ENCODE measurements at places on chromosomes 12 and 14.

- DNase-seq: peak; percentile 61
Observed at GRCh38 chr12:54019924-54020590, 8.2 kb upstream of the HOXC6 start.

GRCh38 chr14:39376667-39377403 lies 55.4 kb downstream of the FBXO33 start:
- DNase-seq: no peak

DNA sequence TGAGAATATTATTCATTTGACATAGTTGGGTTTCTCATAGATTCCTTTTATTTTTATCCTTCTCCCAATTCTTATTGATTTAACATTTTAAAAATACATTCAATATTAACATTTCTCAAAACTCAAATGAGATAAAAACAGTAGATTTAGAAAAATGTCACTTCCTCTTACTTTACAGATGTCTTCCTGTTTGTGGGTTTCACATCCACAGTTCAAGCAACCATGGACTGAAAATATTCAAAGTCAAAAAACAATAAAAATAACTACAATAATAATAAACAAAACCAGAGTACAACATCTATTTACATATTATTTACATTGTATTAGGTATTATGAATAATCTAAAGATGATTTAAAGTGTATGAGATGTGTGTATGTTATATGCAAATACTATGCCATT lies 111.3 kb upstream of the SLC16A7 start:
- no peak for DNase-seq

GRCh38 chr12:27517961-27518665 lies 5.9 kb upstream of the PPFIBP1 start:
- DNase-seq: no peak

DNA sequence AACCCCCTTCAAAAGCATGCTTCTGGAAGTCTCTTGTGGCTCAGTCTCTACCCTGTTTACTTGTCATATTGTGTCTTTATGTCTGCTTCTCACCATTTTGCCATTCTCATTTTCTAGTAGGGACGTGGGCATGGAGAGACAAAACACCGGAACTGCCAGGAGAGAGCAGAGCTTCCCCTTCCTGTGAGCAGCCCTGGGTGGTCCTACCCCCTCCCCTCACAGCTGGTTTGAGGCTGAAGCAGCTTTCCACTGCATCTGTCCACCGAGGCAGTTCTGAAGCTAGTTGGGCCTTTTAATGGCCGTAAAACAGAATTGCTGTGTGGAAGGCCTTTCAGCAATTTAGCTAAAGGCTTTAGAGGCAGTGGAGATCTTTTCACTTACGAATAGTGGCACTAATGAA lies 77.0 kb downstream of the PELI2 start:
- DNase-seq: no peak

GRCh38 chr12:89783359-89784060 lies 74.9 kb upstream of the ATP2B1 start:
- no peak for DNase-seq

- no peak for DNase-seq
Observed at GRCh38 chr12:39294715-39295114, 148.2 kb downstream of the KIF21A start.

DNA sequence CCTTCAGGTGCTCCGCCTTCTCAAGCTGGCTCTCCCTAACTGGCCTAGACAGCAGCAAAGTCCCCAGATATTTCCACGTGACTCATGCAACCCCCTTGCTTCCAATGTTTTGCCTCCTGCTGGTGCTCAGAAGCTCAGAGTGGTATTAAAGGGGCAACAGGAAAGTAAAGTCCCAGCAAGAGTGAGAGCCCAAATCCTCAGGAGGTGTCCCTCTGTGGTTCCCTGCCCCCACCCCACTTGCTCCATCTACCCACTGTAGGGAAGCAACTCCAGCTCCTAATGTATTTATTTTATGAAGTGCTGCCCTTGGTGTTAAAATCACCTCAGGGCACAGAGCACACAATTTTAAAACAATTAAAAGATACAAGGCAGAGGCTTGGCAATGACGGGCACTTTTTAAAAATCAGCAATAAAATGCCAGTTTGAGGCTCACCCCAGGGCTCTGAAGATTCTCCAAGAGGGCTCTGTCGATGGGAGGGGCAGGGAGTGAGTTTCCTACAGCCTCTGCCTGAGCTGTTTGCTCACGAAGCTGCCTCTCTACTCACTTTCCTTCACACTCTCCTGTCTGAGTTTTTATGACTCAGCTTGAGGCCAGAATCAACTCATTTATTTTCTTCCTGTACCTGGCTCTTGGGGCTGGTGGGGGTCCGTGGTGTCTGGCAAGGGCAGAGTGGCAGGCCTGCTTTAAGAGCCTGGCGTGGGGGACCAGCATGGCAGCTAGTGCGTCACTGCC lies 81.9 kb upstream of the MAX start:
- no peak for DNase-seq

GRCh38 chr12:85266356-85266755 lies 13.7 kb upstream of the ALX1 start:
- DNase-seq: no peak

DNA sequence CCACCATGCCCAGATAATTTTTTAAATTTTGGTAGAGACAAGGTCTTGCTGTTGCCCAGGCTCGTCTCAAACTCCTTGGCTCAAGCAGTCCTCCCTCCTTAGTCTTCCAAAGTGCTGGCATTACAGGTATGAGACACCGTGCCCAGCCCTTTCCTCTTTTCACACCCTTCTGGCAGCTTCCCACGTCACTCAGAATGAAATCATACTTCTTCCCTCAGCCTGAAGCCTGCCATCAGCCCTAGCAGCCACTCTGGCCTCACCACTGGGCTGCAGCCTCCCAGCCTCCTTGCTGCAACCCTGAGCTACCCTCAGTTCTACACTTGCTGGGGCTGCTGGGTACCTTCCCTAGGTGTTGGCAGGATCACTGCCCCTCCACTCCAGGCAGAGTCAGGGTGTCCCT lies 18.2 kb downstream of the ANKRD9 start:
- DNase-seq: no peak

DNA sequence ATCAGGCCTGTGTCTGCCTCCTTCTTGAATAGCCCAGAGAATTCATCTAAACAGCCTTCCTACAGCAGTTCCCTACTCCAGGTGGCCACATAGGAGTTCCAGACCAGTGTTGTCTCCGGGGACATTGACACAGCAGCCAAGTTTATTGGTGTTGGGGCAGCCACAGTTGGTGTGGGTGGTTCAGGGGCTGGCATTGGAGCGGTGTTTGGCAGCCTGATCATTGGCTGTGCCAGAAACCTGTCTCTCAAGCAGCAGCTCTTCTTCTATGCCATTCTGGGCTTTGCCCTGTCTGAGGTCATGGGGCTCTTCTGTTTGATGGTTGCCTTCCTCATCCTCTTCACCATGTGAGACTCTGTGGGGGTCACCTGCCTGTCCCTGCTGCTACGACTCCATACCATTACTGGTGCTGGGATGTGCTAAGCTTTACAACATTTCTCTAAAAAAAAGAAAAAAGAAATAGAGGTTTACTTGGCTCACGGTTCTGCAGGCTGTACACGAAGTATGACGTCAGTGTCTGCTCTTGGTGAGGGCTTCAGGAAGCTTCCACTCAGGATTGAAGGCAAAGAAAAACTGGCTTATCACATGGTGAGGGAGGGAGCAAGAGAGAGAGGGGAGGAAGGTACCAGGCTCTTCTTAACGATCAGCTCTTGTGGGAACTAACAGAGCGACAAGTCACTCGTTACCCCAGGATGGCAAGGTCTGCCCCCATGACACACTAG lies 57.5 kb downstream of the CHST11 start:
- DNase-seq: no peak

DNA sequence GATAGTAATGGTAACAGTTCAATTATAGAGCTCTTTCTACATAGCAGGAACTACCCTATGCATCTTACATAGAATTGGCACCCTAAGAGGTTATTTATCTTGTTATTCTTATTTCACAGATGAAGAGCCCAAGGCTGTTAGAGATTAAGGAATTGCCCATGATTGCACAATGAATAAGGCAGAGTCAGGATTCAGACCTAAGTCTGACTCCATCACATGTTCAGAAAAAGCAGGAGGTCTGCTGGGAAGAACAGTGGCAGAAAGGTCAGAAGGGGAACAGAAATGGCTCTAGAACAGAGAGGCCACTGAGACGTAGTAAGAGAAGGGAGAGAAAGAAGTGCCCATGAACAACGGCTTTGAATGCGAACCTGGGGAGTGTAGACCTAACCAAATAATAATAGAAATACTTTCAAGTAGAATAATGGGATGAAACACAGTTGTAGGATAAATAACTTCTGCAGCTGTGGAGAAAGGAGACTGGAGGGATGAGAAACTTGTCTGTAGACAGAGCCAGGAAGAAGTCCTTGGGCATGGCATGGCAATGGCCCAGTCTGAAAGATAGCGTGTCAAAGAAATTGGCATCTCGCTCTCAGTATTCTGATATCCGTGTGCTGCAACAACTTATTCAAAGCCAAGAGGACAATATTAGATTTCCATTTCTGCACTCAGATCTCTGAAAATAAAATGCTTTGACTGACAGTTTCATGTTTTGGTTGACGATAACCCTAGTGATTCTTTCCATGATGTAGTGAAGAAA lies 17.6 kb downstream of the MYBPC1 start:
- DNase-seq: no peak

GRCh38 chr12:6234214-6234613 lies 34.0 kb downstream of the CD9 start:
- no peak for DNase-seq

- DNase-seq: no peak
Observed at GRCh38 chr12:113204804-113205203, 16.5 kb upstream of the TPCN1 start.

DNA sequence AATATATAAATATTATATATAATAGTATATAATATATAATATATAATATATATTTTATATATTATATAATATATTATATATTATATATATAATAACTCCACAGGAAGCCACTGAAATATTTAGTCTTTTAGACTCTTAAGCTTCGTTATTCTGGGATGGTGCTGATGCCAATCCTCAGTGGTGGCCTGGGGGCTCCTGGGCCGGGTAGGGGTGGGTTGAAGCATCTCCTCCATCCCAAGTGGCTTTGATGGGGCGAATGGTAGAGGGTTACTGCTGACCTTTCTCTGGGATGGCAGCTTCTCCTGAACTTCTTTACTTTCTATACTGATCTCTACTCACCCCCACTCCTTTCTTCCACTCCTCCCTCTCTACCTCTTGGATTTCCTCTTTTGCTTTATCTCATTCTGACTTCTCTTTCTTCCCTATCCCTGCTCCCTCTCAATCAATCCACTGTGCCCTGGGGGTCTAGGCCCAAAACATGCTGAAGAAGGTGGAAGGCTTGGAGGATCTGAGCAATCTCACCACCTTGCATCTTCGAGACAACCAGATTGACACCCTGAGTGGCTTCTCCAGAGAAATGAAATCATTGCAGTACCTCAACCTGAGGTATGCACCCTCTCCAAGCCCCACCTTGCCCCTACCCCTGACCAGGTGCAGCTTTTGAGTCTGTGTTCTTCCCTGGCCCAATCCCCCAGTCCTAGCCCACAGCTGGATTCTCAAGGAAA lies 4.8 kb upstream of the ENO2 start:
- no peak for DNase-seq

All from ovary (tissue), 10 donors.